IMR-90 (cell line): ENCODE measurements at places on chromosomes 7 and 10.
A peak's percentile ranks its signal among the peaks of the same experiment; 100 is the strongest.

- no peak for DNase-seq
Measured at GRCh38 chr7:156579566-156579965, 61.0 kb upstream of the RNF32 start.

DNA sequence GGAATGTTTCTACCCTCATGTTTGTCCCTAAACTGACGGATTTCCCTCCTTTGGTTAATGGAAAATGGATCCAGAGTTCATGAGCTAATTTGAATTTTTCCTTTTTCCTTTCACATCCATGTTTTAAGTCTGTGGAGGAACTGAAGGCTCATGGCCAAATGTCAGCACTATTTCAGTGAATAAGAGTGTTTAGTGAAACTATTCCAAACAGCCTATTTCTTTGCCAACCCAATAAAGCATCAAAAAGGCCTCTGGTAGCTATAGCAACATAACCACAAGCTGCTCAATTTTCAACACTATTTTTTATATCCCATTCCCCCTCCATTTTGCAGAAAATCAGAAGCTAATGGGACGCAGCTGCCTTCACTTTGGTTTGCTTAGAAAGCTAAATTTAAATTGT is 1454.1 kb downstream of the GATA3 start:
- DNase-seq = no peak

DNA sequence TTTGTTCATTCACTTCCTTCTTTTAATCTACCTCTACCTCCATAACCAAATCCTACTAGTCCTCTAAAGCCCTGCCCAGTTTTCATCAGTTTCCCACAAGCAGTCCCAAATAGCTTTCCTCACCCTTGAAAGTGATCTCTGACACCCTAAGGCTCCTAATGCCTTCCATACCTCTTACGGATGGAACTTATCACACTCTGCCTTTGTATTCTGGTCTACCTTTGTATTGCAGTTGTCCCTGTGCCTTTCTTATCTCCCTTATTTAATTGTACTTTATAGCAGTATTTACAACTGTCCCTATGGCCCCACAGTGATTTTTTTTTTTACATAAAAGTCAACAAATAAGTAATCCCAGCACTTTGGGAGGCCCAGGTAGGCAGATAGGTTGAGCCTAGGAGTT is 33.8 kb downstream of the ACSL5 start:
- DNase-seq = no peak

GRCh38 chr10:14415676-14416307 is 85.1 kb upstream of the FRMD4A start:
- no peak for DNase-seq

GRCh38 chr7:39306016-39306570 is 260.1 kb upstream of the YAE1 start:
- DNase-seq = no peak

- DNase-seq = no peak
Measured at GRCh38 chr7:494906-495305, 24.7 kb downstream of the PDGFA start.

GRCh38 chr7:139886206-139886605 is 57.1 kb downstream of the TBXAS1 start:
- no peak for DNase-seq

DNA sequence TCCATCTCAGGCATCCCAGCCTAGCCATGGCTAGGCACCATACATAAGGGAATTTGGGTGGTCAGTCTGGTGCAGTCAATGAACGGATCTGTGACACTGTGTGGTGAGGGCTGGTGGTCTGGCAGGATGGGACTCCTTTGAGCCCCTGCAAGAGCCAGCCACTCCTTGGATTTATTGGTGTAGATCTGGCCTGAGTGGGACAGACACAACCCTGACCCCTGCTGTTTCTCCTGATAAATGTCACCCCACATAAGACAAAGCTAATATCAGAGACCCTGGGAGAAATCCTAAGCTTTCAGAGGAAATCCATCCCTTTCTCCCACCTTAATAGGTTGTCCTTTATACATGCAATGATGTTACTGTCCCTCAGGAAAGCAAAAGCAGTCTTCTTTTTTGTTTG is 2.3 kb downstream of the FBXO24 start:
- DNase-seq = peak; percentile 20

DNA sequence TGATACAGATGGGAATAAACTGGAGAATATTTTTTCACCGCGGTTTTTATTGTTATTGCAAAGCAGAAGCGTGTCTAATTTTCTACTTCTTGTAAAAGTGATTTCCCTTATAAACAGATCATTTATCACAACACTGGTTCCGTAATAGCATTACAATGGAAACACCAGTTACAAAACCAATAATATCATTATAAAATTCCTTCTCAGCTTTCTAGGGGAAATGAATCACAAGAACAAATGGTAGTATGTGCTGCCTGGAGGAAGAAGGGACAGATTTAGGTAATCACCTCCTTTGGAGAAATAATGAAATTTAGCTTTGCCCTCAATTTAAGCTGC is 2.4 kb upstream of the CCDC6 start:
- no peak for DNase-seq

DNA sequence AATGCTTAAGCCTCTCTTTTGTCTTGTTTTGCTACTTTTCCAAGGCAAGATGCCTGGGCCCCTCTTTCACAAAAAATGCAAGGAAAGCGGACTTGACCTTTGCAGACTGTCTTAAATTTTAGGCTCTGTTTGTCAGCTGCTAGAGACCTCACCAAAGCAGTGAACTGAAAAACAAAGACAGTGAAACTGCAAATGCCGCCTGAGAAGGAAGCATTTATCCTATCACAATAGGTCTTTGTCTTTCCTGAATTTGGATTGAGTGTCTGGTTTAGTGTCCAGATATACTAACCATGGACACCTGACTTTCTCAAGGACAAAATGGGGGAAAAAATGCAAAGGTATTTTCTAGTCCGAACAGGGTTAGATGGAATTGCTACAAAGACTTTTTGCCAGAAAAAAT is 256.9 kb downstream of the INHBA start:
- DNase-seq = no peak

DNA sequence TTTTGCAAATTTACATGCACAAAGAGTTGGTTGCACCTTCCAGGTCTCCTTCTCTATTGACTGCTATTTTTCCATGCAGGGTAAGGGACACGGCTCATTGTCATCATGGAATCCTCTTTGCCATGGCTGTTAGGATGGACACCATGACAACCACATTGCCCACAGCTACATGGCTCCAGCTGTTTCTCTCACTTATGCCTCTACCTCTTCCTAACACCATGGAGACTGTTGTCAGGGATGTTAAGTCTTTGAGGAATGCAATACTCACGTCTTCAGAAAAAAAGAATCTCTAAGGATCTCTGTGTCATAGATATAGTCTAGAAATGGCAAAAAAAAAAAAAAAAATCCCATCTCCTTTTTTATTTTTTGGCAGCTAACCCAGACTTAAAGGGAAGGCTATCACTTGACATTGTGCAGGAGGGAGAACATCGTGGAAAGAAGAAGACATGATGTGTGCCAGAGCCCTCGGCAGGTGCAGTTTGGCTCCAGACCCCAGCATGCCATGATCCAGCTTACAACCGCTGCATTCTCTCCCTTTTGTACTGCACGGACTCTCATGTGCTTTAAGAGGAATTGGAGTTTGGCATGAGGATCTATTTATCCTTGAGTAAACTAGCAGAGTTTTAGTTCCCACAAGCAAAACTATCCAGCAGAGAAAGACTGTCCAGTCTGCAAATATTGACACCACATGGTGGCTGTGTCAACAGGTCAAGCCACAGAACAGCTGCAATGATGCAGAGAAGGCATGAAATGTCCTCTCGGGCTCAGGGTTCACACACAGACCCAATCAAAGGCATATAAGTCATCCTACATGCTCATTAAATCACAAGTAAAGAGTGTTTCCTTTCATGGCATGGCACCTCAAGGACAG is 70.8 kb downstream of the FRMD4A start:
- peak; percentile 60 for DNase-seq

GRCh38 chr7:69105092-69105491 is 493.2 kb upstream of the AUTS2 start:
- no peak for DNase-seq
